Uterus (tissue), 4 donors: ENCODE measurements at places on chromosomes 1 and 21.

- H3K27ac ChIP-seq, result no peak overlapping the region
- no peak for DNase-seq
- no peak overlapping the region for H3K4me3 ChIP-seq
- H3K4me1 ChIP-seq, result no peaks in the 10 kb centered on the region
- no peaks in the 10 kb centered on the region for H3K36me3 ChIP-seq
Observed at GRCh38 chr1:22953740-22954141, 18.9 kb downstream of the LACTBL1 start.

- H3K36me3 ChIP-seq, result no peaks in the 10 kb centered on the region
- no peaks in the 10 kb centered on the region for H3K4me1 ChIP-seq
- no peak for DNase-seq
- H3K27ac ChIP-seq, result no peak overlapping the region
- H3K4me3 ChIP-seq, result no peak overlapping the region
Observed at GRCh38 chr1:198064181-198064580, 92.6 kb upstream of the NEK7 start.

- H3K36me3 ChIP-seq, result no peaks in the 10 kb centered on the region
- no peaks in the 10 kb centered on the region for H3K27me3 ChIP-seq
- H3K27ac ChIP-seq, result no peak overlapping the region
- H3K4me3 ChIP-seq, result no peak overlapping the region
- peak; percentile 33 for DNase-seq
- H3K4me1 ChIP-seq, result no peaks in the 10 kb centered on the region
Observed at GRCh38 chr1:241934201-241934848, 23.2 kb upstream of the BECN2 start.

DNA sequence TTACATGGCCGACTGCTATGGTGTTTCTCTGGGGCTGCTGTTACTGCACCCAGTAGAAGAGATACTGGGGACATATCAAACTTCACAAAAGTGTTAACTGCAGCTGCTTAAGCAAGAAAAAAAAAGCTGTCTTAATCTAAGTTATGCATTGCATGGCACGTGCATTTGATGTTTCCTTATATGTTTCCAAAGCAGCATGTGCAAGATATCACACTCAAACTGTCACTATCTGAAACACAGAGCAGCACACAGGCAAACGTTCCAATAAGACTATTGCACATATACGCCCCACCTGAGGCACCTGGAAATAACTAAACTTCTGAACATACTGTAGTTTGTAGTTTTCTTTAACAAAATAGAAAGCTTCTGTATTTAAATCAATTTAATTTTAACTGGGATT lies 671.4 kb upstream of the ADGRL2 start:
- H3K27ac ChIP-seq, result no peak overlapping the region
- H3K4me3 ChIP-seq, result no peak overlapping the region
- no peaks in the 10 kb centered on the region for H3K27me3 ChIP-seq
- H3K36me3 ChIP-seq, result no peaks in the 10 kb centered on the region
- H3K4me1 ChIP-seq, result no peaks in the 10 kb centered on the region

DNA sequence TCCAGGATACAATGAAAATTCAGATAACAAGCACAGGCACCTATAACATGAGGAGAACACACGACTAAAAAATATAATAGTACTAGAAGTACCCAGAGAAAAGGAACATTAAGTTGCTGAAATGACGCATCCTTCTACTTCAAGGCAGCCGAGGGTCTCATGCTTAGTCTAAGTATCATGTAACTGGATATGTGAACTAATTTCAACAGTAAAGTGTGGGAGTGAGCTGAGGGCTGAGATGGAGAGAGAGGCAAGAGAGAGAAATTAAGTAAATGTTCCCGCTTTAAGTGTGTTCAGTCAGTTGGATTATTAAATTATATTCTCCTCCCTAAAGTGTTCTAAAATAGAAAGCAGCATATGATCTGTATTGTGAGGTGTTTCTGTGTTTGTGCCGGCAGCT lies 152.2 kb upstream of the KRTAP19-8 start:
- no peaks in the 10 kb centered on the region for H3K4me1 ChIP-seq
- DNase-seq, result no peak
- no peaks in the 10 kb centered on the region for H3K36me3 ChIP-seq
- H3K27me3 ChIP-seq, result no peaks in the 10 kb centered on the region

DNA sequence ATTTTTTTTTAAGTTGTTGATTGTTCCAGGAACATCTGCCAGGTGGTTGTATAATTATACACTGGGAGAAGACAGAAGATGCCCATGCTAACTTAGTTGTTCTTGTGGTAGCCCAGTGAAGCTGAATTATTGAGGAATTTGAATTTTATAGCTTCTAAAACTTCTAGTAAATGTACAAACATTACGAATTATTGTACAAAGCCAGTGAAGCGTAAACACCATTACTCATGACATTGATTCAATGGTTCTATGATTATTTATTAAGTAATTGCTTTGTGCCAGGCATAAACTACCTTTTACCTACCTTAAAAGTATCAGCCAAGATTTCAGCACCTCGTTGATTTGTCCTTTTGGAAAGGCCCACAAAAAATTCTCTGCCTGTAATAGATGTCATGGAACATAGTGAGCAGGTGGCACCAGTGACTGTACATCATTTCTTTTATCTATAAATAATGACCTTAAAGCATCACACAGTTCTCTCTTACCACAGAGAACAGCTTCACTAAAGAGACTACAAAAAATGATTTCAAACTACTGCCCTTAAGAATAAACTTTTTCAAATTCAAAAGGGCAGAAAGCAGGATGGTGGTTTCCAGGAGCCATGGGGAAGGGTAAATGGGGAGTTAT lies 74.9 kb upstream of the BCL10 start:
- no peaks in the 10 kb centered on the region for H3K4me1 ChIP-seq
- H3K27me3 ChIP-seq, result no peaks in the 10 kb centered on the region
- no peaks in the 10 kb centered on the region for H3K36me3 ChIP-seq
- no peak overlapping the region for H3K27ac ChIP-seq
- no peak for DNase-seq
- H3K4me3 ChIP-seq, result no peak overlapping the region

GRCh38 chr21:33898586-33898985 lies 17.0 kb downstream of the ATP5PO start:
- H3K36me3 ChIP-seq, result no peaks in the 10 kb centered on the region
- DNase-seq, result no peak
- H3K27ac ChIP-seq, result no peak overlapping the region
- H3K27me3 ChIP-seq, result no peaks in the 10 kb centered on the region

GRCh38 chr1:31376375-31377134 lies 3.7 kb upstream of the FABP3 start:
- H3K27ac ChIP-seq, result no peak overlapping the region
- no peaks in the 10 kb centered on the region for H3K4me1 ChIP-seq
- no peak overlapping the region for H3K4me3 ChIP-seq
- H3K36me3 ChIP-seq, result no peaks in the 10 kb centered on the region
- no peaks in the 10 kb centered on the region for H3K27me3 ChIP-seq
- DNase-seq, result no peak

- H3K4me3 ChIP-seq, result peak overlapping the region; percentile 89
- no peaks in the 10 kb centered on the region for H3K27me3 ChIP-seq
- DNase-seq, result peak; percentile 71
- no peaks in the 10 kb centered on the region for H3K4me1 ChIP-seq
- H3K27ac ChIP-seq, result peak overlapping the region; percentile 99
- H3K36me3 ChIP-seq, result no peaks in the 10 kb centered on the region
Observed at GRCh38 chr1:173478094-173478674, 1.0 kb downstream of the PRDX6 start.

- no peak overlapping the region for H3K27ac ChIP-seq
- H3K36me3 ChIP-seq, result no peaks in the 10 kb centered on the region
- no peak for DNase-seq
- H3K4me3 ChIP-seq, result no peak overlapping the region
Observed at GRCh38 chr1:116560704-116561490, 9.9 kb downstream of the CD58 start.

DNA sequence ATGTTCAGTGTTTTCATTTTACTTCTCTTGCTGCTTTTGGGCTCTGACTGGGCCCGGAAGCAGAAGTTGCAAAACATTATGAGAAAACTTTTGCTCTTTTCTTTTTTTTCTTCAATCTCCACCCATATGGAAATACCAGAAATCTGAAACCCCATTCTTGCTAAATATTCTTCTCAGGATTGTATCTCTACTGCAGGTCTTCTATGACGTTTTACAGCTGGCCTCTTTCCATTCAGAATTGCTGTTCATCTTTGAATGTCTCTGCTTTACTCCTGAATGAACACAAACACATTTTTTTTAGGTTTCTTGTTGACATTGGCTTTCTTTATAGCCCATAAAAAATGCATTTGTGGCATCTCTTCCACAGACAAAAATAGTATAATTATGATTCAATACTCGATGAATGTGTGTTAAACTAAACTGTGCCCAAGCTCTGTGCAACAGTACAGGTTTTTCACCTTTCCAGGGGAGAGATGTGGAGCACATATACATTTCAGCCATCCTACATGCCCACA lies 18.8 kb downstream of the PTPRC start:
- no peak for DNase-seq
- H3K4me3 ChIP-seq, result no peak overlapping the region
- no peak overlapping the region for H3K27ac ChIP-seq
- H3K36me3 ChIP-seq, result no peaks in the 10 kb centered on the region
- no peaks in the 10 kb centered on the region for H3K4me1 ChIP-seq
- no peaks in the 10 kb centered on the region for H3K27me3 ChIP-seq

GRCh38 chr1:108028841-108029388 lies 63.9 kb upstream of the VAV3 start:
- no peaks in the 10 kb centered on the region for H3K36me3 ChIP-seq
- no peak for DNase-seq
- H3K4me3 ChIP-seq, result no peak overlapping the region
- H3K4me1 ChIP-seq, result no peaks in the 10 kb centered on the region
- H3K27me3 ChIP-seq, result no peaks in the 10 kb centered on the region

DNA sequence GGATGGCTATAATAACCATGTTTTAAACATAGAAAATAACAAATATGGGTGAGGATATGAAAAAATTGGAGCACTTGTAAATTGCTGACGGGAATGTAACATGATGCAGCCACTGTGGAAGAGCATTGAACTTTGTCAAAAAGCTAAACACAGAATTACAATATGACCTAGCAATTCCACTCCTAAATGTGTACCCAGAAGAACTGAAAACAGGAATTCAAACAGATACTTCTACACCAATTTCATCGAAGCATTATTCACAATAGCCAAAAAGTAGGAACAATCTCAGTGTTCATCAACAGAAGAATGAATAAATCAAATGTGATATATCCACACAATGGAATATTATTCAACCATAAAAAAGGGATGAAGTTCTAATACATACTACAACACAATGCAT lies 32.7 kb upstream of the COA6 start:
- H3K36me3 ChIP-seq, result no peaks in the 10 kb centered on the region
- H3K4me3 ChIP-seq, result no peak overlapping the region
- no peak for DNase-seq
- H3K27me3 ChIP-seq, result no peaks in the 10 kb centered on the region

DNA sequence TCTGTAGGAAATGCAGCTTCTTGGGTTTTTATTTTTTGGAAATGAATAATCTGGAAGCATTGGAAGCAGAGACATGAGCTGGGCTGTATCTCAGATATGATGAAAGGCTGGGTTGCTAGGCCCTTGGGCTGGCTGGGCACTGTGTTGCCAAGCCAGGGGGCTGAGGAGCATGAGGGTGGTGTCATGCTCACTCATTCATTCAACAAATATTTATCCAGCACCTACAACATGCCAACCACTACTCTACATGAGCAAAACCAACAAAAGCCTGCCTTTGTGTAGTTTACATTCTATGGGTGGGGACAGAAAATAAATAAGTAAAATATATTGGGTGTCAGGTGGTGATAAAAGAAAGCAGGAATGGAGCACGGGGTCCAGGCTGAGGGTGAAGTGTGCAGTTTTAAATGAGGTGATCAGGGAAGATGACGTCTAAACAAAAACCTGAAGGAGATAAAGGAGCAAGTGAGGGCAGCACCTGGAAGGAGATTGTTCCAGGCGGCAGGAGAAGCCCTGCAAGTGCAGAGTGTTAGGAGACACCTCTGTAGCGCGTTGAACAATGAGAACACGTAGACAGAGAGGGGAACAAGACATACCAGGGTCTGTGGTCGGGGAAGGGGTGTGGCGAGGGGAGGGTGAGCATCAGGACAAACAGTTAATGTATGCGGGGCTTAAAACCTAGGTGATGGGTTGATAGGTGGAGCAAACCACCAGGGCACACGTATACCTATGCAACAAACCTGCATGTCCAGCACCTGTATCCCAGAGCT lies 10.9 kb downstream of the TAGLN2 start:
- no peaks in the 10 kb centered on the region for H3K27me3 ChIP-seq
- H3K27ac ChIP-seq, result no peak overlapping the region
- no peaks in the 10 kb centered on the region for H3K4me1 ChIP-seq

DNA sequence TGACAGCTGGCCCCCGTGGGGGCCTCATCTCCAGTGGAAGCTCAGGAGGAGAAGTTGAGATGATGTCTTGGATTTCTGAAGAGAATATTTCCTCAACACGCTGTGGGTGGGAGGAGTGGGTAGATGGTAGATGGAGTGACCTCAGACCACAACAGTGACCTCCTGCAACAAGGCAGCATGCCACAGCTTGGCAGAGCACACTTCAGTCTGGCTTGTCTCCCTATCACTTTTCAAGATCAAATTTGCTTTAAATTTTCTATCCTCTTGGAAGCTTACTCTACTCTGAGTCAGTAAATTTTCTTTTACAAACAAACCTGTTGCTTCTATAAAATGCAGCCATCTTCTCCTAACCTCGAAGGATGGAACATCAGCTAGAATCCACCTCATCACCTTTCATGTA lies 59.7 kb downstream of the NTPCR start:
- no peaks in the 10 kb centered on the region for H3K27me3 ChIP-seq
- H3K36me3 ChIP-seq, result no peaks in the 10 kb centered on the region
- no peak overlapping the region for H3K27ac ChIP-seq
- H3K4me1 ChIP-seq, result no peaks in the 10 kb centered on the region
- DNase-seq, result no peak

DNA sequence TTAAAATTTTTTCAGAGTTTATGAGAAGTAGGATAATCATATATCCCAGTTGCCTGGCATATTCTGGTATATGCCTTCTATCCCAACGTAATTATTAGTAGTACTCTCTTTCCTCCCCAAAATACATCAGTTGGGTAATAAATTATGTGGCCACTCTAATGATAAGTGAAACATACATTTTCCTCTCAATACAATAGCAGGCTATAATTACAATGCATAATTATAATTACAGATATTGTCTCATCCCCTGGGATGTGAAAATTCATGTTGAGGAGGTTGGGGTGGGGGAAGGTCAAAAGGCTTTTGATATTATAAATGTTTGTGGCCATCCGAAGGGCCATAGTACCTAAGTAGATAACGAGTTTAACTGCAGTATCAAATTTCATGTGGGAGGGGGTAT lies 277.1 kb downstream of the ST6GALNAC3 start:
- no peaks in the 10 kb centered on the region for H3K4me1 ChIP-seq
- H3K27me3 ChIP-seq, result no peaks in the 10 kb centered on the region
- H3K36me3 ChIP-seq, result no peaks in the 10 kb centered on the region
- H3K27ac ChIP-seq, result no peak overlapping the region
